Bronchus fibroblast of lung (primary cell): ENCODE measurements at places on chromosomes 5 and 9. TPM values are rescaled to one million over a fixed set of nuclear protein-coding genes. Genes with fewer than 3 reads are reported as not detected.

The C5orf52 gene
- not detected in 2 replicates for total RNA-seq

The REXO4 gene
- total RNA-seq, result 14.8 and 16.2 TPM in 2 replicates

The PDZD2 gene
- 0.50 and 1.3 TPM in 2 replicates for total RNA-seq

The IFNK gene
- total RNA-seq, result not detected in 2 replicates

The SPATA9 gene
- total RNA-seq, result 0.15 and 0.84 TPM in 2 replicates

The GPX3 gene
- total RNA-seq, result 2.4 and 2.7 TPM in 2 replicates

The IL5 gene
- total RNA-seq, result not detected in 2 replicates

The LEAP2 gene
- 0.34 and 0.45 TPM in 2 replicates for total RNA-seq

The IQGAP2 gene
- total RNA-seq, result 0.17 and 0.30 TPM in 2 replicates
